ENCODE measurements at places on chromosomes 1 and 21.

DNA sequence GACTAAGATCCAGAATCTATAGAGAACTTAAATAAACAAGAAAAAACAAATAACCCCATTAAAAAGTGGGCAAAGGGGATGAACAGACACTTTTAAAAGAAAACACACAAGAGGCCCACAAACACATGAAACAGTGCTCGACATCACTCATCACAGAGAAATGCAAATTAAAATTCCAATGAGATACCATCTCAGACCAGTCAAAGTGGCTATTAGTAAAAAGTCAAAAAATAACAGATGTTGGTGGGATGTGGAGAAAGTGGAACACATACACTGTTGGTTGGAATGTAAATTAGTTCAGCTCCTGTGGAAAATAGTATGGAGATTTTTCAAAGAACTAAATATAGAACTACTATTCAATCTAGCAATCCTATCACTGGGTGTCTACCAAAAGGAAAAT lies 143.1 kb downstream of the IFI44 start:
- no peak for DNase-seq

DNA sequence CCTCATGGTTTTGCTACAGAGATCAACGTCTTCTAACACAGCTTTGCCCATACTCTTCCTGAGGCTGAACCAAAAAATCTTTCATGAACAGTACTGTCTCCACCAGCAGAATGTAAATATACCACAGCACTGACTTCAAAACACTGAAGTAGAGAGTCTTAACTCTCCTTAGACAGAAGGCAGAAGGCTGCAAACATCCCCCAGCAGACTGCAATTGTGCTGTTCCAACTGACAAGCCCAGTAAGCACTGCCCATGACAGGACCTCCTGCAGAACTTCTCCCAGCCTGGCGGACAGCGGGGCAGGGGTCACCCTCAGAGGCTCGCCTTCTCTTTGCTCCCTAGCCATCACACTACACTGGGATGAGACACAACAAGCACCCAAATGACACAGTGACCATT lies 218.7 kb downstream of the RERE start:
- DNase-seq = no peak

DNA sequence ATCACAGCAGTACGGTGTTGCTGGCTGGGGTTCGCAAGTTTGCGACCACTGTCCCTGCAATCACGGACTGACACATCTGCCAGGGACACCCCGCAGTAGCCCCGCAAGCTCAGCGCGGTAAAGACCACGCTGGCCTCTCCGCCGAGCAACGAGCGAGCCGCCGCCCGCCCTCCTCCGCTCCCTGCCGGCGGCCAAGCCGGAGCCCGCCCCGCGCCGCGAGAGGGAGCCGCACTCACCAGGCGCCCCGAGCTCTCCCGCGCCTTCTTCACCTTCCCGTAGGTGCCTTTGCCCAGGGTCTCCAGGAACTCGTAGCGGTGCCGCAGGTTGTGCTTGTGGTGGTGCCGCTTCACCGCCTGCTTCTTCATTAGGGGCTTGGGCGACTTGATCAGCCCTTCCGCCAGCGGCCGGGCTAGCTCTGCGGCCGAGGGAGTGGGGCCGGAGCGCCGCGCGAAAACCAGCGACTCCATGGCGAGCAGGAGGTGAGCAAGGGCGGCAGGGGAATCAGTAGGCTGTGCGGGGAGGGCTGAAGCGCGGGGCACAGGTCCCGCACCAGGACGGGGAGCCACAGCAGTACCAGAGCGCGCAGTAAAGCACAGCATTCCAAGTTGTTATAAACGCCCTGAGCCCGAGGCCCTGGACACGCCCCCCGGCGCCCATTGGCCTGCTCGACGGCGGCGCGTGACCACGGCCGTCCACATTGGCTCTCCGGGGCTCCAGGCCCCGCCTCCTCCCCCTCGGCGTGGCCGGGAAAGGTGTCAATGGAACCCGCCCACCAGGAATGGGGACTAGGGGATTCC lies at the start of gene NUAK2:
Gene NUAK2 (minus strand): TSS at position 584 of the 797 bp plus-strand sequence. CDS start 117 bp downstream, at position 467.
- DNase-seq = peak; percentile 68

DNA sequence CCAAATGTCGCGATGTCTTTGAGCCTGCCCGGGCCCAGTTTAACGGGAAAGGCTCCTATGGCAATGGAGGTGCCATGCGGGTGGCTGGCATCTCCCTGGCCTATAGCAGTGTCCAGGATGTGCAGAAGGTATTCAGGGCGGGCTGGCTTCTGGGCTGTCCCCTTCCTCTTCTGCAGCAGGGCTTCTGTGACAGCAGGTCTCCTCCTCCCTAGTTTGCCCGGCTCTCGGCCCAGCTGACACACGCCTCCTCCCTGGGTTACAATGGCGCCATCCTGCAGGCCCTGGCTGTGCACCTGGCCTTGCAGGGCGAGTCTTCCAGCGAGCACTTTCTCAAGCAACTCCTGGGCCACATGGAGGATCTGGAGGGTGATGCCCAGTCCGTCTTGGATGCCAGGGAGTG lies 3.0 kb downstream of the ADPRS start:
- no peak for DNase-seq

- no peak for DNase-seq
Observed at GRCh38 chr21:45403133-45403824, 1.7 kb upstream of the COL18A1 start.

- DNase-seq = no peak
Observed at GRCh38 chr1:61459345-61459744, 265.6 kb downstream of the TM2D1 start.

DNA sequence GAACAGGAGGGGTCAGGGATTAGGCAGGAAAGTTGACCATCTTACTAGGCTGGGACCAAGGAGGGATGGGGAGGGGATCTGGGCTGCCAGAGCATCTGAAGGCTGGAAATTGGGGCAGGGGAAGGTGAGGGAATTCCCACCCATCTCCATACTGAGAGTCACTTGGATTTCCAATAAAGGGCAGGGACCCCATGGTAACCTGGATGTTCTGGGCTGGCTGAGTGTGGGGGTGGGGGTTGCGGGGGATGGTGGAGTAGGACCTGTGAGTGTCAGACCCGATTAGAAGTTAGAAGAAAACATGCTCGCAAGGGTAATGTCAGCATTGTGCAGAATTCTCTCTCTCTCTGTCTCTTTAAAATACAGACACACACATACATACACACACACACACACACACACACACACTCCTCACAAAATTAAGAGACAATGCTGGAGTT lies 40.0 kb upstream of the EPS15 start:
- no peak for DNase-seq

- no peak for DNase-seq
Observed at GRCh38 chr1:201711811-201712210, 117.1 kb upstream of the IPO9 start.

DNA sequence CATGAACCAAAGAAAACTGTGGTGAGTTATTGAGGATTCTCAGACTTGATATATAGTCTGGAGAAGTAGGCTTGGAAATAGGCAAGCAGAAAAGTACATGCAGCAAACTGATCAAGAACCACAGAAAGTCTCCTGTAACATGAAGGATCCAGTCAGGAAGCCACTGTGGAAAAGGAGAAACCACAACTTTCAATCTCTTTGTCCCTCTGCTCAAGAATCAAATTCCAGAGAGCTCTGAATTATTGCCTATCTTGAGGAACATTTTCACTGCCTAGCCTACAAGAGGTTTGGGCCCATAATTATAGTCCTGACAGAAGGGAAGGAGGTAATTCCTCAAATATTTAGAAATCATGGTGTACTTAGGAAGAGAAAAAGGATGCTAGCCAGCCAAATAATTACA lies 43.0 kb upstream of the ADAMTS1 start:
- no peak for DNase-seq

GRCh38 chr1:8962812-8963530 lies 17.3 kb downstream of the CA6 start:
- DNase-seq = no peak

DNA sequence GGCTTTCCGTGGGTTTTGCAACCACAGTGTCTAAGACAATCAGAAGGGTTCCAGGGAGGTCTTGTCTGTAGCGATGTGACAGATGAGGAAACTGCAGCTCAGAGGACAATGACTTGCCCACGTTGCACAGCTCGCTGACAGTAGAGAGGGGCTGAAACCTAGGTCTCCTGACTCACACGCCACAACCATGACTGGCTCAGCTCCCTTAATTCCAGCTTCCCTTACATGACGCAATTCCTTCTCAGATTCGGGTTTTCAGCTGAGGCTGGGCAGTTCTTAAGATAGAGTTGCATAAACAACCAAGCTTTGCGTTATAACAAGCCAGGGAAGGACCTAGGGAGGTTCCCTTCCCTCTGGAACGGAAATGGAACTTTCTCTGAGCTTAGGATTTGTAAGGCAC lies 36.3 kb downstream of the DHCR24 start:
- no peak for DNase-seq

DNA sequence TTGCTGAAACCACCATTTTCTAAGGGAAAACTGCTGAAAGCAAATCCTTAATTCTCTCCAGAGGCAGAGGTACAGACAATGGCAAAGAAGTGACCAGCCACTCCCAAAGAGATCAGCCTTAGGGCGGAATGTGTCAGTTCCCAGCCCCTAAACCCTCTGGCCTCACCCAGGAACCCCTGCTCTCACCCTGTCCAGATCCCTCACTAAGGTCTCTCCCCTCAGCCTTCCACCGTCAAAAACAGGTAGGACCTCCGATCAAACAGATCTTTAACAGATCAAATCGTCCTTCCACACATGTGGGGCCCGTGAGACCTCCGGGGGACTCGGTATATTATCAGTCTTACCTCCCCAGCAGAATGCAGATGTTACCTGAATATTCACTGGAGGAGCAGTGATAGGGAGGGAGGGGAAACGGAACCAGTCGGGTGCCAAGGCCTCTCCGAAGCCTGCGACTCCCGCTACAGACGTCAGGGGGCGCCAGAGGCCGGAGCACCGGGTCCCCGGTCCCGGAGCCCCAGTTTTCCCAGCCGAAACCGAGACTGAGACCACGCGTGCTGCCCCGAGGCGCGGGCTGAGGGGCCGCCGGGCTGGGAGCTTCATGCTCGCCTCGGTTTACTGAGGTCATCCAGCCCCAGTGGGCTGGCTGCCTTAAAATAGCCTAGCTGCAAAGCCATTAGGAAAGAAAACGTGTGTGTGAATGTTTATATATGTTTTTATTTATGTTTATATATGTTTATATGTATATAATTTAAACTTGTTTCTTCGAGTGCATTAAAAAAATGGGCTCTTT lies 23.6 kb downstream of the GPA33 start:
- peak; percentile 53 for DNase-seq

DNA sequence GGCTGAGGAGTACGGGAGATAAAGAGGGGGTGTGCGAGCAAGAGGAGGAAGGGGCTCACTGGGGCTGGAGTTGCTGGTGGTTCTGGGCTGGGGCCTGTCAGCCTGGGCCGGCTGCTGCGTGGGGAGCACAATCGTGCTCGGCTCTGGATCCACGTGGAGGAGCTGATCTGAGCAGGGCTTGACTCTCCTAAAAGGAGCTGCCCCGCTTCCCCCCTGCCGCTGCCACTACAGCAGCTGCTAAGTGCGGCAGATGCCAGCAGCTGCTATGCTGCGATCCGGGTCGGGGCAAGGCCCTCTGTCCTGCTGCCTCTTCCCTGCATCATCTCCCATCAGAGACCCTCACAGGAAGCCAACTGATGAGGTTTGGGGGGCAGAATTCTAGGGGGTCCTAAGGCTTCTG lies 165.9 kb downstream of the PCBP3 start:
- DNase-seq = no peak

- DNase-seq = no peak
Observed at GRCh38 chr1:10514490-10515235, 39.9 kb downstream of the PEX14 start.

DNA sequence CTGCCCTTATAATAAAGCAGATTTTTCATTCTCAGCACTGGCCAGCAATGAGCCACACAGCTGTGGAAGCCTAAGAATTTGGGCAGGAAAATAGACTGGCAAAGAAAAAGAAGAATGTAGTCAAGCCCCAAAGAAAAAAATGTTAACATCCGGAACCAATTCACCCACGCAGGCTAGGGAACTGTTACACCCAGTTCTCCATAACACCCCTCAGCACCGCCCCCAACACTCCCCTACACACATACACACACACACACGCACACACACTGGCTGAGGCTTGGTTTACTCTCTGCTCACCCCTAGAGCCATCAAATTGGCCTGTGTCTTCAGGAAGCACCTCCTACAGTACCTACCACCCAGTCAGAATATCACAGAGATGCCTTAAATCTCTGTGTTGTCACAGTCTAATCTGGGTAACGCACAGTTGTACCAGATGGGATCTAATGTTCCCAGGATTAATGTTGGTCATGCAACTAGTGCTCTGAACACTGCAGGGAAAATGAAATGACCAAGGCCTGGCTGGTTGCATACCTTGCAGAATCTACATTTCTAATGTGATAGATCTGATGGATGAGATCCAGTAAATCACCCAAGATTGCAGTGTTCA lies 14.5 kb downstream of the TBX15 start:
- no peak for DNase-seq

DNA sequence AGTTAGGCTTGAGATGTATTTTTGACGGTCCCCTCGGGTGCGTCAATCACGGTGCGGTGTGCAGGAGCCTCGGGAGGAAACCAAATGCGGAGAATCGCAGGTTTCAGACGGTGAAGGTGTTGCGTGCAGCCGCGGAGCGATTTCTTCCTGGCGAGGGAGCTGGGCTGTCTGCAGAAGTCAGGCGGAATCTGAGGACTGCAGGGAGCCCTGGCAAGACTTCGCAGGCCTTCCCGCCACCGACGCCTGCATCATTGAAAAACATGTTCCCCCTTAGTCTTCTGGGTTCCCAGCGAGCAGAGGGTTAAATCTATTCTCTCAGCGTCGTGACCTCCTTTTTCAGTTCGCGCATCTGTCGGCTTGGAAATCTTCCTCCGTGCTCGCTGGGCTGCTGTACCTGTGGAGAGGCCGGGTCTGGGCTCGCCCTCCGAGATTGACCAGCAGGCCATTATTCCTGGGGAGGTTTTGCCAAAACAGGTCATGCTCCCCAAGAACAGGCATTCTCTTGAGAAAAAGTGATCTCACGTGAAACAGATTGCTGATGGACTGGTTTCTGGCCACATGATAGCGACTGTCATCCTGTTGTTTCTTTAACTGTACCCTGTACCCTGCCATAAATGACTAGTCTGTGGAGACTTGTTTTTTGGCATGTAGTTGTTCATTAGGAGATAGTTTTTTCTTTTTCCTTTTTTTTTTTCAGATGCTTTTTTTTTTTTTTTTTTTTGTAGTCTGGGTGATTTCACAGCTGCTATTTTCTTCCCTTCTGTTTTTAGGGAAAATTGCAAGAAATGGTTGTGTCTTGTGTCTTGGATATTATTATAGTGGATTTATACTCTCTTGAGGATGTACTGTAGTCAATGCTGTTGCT lies 894 bp downstream of the EPB41 start:
- no peak for DNase-seq

GRCh38 chr1:207991583-207992026 lies 80.7 kb upstream of the CD34 start:
- no peak for DNase-seq

- DNase-seq = no peak
Observed at GRCh38 chr1:51877434-51878307, 856 bp downstream of the NRDC start.

- peak; percentile 53 for DNase-seq
Observed at GRCh38 chr1:25922056-25922970, 16.1 kb upstream of the STMN1 start.
